ENCODE measurements at places on chromosomes 3 and 15.

DNA sequence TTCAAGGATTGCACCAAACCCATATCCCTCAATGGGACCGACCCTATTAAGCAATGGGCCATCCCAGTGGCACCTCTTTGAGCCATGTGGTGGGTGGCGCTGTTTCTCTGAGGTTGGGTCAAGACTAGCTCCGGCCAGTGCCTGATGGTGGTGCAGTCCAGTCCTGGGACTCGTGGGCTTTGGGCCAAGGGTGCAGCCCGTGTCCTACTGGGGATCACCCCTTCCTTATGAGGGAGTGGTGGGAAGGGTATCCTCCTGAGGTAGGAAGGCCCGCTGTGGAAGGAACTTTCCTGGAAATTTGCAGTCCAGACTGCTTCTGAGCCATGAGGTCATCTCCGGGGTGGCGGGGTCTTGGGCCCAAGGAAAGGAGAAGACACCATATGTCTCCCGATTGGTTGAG lies 231.6 kb downstream of the SNRPN start:
- DNase-seq: no peak

DNA sequence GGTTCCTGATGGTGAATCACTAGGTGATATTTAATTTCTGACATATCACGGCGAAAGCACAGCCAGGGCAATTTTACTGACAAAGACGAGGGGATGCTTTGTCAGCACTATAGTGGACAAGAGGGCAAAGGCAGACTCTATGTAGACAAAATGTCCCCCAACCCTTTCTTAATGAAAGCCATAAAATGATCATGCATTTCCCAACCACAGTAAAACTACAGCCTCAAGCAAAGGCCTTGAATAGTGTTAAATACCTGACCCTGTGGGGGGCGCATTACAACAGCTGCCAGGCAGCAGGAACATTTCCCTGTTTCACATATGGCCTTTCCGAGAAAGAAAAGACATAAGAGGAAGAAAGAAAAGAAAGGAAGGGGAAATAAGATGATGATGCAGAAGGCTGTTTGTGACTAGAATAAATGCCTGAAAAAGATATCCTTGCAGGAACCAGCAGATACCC lies 49.5 kb downstream of the GLDN start:
- no peak for DNase-seq

- DNase-seq: no peak
Observed at GRCh38 chr3:13645801-13646637, 97.1 kb downstream of the FBLN2 start.

GRCh38 chr15:66757030-66757429 lies 55.0 kb downstream of the SMAD6 start:
- DNase-seq: no peak

- DNase-seq: no peak
Observed at GRCh38 chr3:156491192-156491591, 63.7 kb downstream of the SSR3 start.

GRCh38 chr3:124935794-124936542 lies 1.4 kb upstream of the MUC13 start:
- no peak for DNase-seq

- DNase-seq: no peak
Observed at GRCh38 chr3:175003590-175003989, 144.5 kb downstream of the NAALADL2 start.

GRCh38 chr3:107260207-107260606 lies 117.0 kb upstream of the CCDC54 start:
- DNase-seq: no peak

Data from activated CD4-positive, alpha-beta T cell treated with anti-CD3 and anti-CD28 coated beads, Interleukin-2, Interleukin-6, amounts not matched to agents 100 ng/mL and 50 ng/mL, durations not matched to agents 16 hours and 8 hours (primary cell).